ENCODE measurements at places on chromosomes 12 and 14.
A peak's percentile ranks its signal among the peaks of the same experiment; 100 is the strongest.

DNA sequence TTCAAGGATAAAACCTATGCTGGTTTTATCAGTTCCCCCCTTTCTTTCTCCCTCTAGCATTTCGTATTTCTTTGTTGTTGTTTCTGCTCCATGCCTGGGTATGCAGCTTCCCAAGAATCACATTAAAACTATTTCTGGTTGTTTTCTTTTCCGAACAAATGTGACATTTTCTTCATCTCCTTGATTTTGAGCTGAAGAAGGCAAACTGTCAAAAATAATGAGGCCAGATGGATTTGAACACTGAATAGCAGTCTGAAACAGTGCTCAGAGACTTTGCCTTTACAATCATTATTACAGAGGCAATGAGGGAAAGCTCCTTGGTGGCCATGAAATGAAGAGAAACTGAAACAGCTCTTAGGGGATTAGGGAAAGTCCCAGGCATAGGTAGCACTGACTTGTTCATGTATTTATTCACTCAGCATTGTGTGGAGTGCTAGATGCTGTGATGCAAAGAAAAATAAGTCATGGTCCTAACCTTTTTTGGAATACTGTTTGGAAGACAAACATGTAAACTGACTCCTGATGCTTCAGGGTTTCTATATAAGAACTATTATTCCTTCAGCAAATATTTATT is 319.5 kb downstream of the FUT8 start:
- peak; percentile 30 for DNase-seq

DNA sequence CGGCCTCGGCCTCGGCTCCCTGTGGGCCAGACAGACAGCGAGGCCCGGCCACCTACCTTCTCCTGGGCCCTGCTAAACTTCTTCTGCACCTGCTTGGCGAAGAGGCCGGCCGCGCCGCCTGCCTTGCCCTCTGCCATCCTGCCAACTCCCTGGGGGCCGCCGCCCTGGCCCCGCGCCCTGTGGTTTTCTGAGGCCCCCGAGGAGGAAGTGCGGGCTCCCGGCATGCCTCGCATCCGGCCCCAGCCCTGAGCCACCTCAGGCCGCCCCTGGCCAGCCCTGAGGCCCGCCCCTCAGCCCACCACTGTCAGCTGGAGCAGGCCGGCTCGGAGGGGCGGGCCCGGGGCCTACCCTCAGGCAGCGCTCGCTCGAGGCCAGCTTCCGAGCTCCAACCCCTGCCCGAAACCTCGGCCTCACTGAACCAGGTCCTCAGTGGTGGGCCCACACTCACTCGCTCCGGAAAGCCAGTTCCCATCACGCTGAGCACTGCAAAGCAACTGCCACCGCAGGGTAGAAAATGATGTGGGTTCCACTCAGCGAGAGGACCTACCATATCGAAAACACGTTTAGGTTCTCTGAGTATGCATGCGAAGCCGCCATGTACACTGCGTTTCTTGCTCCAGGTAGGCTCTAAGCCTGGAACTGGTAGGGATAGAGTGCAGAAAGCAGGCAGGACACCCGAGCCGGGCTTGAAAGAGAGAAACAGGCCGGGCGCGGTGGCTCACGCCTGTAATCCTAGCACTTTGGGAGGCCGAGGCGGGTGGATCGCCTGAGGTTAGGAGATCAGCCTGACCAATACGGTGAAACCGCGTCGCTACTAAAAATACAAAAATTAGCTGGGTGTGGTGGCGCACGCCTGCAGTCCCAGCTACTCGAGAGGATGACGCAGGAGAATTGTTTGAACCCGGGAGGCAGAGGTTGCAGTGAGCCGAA is at the start of gene BIN2:
Gene BIN2 (minus strand): TSS at position 209 of the 930 bp plus-strand sequence. CDS start 72 bp downstream, at position 137.
- DNase-seq: peak; percentile 37

GRCh38 chr12:34304546-34304945 is 282.2 kb downstream of the ALG10 start:
- no peak for DNase-seq

GRCh38 chr12:11962860-11963259 is 107.9 kb upstream of the BCL2L14 start:
- DNase-seq: no peak

- no peak for DNase-seq
Observed at GRCh38 chr12:68591734-68592418, 18.8 kb upstream of the RAP1B start.

DNA sequence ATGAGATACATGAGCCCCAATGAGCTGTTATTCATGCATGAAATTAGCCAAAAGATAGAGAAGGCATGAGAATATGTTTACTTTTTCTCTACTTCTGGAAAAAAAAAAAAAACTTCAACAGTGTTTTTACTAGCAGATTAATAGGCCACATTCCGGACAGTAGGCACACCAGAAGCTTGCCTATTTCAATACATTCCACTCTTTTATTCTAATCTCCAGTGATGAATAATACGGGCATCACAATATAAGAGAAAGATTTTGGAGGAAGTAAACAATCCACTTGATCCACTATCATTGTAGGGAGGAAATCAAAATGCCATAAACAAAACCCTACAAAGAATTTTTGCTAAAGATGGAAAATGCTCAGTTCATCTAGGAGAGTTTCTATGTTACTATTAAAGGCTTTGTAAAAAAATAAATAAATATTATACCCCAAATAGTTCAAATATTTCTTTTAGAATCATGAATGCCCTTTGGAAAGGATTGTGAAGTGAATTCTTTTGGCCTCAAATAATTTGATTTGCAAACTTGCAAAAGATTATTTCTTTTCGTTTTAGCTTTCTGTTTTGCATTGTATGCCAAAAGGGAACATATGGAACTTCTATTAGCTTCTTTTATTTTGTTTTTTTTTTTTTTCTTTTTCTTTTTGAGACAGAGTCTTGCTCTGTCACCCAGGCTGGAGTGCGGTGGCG is 232.6 kb downstream of the EPS8 start:
- no peak for DNase-seq

- DNase-seq: peak; percentile 43
Observed at GRCh38 chr12:121894633-121895032, 6.0 kb downstream of the PSMD9 start.

- DNase-seq: no peak
Observed at GRCh38 chr14:100581228-100582145, 5.7 kb downstream of the BEGAIN start.

DNA sequence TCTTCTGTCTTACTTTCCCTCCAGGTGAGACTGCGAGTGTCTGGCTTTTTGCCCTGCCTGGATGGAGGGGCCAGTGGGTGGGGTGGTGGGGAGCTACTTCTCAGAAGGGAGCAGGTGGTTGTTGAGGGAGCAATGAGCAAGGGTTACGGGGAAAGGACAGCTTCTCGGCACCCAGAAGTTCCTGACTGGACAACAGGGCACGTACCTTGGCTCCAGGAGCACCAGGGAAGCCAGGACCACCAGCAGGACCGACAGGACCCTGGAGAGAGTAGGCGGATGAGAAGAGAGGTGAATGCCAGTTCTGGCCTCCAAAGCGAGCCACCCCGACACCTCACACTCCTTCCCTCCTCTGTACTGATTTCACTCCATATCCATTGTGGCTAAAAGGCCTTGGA is 15.3 kb downstream of the COL2A1 start:
- no peak for DNase-seq

GRCh38 chr14:83744224-83744623 is 1785.7 kb upstream of the FLRT2 start:
- DNase-seq: no peak

DNA sequence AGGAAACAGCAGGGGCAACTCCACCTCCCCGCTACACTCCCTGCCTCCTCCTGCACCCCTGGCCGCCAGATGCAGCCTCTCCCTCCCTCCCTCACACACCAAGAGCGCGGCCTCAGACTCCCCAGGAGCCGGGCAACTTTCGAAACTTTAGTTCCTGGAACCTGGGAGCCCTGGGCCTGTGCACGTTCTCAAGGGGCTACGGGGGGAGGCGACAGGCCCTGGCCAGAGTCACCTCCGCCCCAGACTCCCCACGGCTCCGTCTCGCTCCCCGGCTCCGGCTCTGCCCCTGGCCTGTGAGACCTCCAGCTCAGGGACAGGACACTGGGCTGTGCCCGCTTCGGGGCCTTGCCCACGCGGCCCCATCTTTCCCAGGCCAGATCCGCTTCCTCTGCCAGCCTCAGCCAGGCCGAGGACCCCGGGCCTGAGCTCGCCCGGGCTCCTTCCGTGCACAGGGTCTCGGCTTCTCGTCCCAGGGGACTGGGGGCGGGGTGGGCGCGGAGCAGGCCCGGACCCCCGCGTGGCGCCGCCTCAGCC is 5.5 kb downstream of the AMN start:
- peak; percentile 54 for DNase-seq

GRCh38 chr12:67506739-67507138 is 141.8 kb upstream of the DYRK2 start:
- no peak for DNase-seq

- no peak for DNase-seq
Observed at GRCh38 chr12:114302606-114303315, 103.2 kb downstream of the TBX5 start.

- no peak for DNase-seq
Observed at GRCh38 chr12:61137677-61138414, 1122.4 kb upstream of the USP15 start.

GRCh38 chr12:31003861-31004640 is 69.6 kb upstream of the DDX11 start:
- no peak for DNase-seq

DNA sequence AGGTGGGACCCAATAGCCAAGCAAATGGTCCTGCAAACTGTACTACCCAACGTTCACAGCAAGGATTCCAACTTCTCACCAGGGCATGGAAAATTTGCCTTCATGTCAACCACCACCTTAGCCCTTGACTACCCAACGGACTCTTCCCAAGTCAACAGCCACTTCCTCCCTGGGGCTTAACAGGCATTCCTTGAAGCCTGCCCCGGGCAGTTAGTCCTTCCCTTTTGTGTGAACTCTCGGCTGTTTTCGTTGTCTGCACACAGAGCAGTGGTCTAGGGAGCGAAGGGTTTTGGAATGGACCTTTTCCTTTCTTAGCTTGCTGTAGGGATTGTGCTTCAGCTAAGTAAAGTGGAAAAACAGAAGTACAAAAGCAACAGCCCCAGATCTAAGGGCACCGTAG is 35.2 kb upstream of the TCL1B start:
- DNase-seq: no peak

DNA sequence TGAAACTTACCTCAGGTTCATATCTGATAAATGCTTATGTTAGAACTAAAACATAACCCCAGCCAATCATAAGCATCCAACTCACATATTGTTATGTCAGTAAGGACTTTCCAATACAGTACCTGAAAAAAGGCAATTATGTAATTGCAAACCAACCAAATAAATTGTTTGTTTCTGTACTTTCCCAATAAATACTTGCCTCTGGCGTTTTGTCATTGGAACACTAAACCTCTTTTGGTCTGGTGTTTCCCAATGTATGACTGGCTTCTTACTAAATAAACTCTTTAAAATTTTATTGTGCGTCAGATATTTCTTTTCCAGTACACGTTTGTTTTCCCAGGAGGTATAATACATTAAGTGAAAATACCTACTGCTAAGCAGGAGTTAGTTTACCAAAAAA is 6.7 kb upstream of the PTPRB start:
- no peak for DNase-seq

- DNase-seq: peak; percentile 62
Observed at GRCh38 chr14:21025371-21026273, 761 bp upstream of the NDRG2 start.

DNA sequence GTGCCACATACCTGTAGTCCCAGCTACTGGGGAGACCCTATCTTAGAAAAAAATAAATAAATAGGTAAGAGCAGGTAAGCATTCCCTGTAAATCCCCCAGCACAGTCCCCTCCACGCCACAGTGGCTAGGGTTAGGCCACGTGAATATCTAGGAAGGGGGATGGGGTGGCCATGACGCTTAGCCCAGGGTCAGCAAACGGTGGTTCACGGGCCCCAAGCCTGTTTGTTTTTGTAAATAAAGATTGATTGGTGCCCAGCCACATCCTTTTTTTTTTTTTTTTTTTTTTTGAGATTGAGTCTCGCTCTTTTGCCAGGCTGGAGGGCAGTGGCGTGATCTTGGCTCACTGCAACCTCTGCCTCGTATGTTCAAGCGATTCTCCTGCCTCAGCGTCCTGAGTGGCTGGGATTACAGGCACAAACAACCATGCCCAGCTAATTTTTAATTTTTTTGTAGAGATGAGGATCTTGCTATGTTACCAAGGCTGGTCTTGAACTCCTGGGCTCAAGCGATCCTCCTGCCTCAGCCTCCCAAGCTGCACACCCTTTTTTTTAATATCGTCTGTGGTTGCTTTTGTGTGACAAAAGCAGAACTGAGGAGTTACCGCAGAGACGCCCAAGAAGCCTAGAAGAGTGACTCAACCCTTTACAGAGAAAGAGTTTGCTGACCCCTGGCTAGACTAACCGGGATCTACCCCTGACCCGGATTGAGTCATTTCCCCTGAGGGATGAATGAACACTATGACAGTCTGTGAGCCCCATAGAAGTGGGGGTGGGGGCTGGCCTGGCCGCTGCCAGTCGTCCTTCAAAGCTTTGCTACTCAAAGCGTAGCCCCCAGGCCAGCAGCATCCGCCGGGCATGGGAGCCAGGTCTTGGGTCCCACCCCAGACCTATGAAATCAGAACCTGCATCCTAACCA is 113.7 kb upstream of the NCOR2 start:
- no peak for DNase-seq

GRCh38 chr14:52730709-52731111 is 744 bp downstream of the STYX start:
- peak; percentile 37 for DNase-seq

- peak; percentile 61 for DNase-seq
Observed at GRCh38 chr14:104680056-104680805, 9.2 kb upstream of the INF2 start.

GRCh38 chr12:10873378-10873777 is 10.7 kb downstream of the PRH1 start:
- no peak for DNase-seq

DNA sequence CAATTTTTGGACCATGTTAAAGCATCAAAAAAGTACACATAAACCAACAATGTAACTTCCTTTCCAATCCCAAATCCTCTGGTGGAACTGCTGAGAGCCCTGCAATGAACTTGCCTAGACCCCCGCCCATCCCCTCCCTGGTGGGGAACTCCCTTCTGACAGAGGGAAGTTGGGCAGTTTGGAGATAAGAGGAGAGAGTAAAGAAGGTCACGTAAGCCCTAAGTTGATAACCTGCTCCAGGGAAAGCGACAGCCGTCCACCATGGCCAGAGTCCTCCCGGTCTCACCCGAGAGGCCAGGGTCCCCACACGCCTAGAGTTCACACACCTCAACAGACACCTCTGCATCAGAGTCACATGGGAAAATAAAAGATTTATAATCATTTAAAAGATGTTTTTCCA is 138.7 kb downstream of the EGLN3 start:
- DNase-seq: no peak

- DNase-seq: no peak
Observed at GRCh38 chr12:52555577-52555976, 2.6 kb upstream of the KRT71 start.

- peak; percentile 61 for DNase-seq
Observed at GRCh38 chr12:7060353-7060954, at the start of gene C1S. Gene C1S (plus strand): TSS chr12:7060718. CDS start chr12:7061913, 1,195 bp downstream.

GRCh38 chr12:13101821-13102375 is 1.6 kb downstream of the GSG1 start:
- peak; percentile 69 for DNase-seq

DNA sequence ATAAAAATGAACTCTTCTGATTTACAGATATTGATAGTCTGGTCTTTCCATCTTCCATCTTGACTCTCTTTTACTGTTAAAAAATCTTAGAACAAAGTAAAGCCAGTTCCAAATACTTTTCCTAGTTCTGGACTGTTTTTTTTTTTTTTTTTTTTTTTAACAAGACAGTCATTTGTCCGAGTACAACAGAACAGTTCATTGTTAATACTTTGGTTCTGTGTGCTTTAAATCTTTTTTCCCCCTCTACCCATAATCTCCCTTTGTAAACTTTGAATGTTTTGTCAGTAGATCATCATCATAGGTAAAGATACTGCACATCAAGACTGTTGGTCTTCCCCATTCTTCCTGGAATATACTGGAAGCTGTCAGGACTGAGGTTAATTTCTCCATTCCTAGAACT is 38.0 kb downstream of the ADIPOR2 start:
- DNase-seq: no peak

Measured in small intestine (tissue), 16 donors.